ENCODE measurements at places on chromosomes 11 and 22.
A peak's percentile ranks its signal among the peaks of the same experiment; 100 is the strongest.

DNA sequence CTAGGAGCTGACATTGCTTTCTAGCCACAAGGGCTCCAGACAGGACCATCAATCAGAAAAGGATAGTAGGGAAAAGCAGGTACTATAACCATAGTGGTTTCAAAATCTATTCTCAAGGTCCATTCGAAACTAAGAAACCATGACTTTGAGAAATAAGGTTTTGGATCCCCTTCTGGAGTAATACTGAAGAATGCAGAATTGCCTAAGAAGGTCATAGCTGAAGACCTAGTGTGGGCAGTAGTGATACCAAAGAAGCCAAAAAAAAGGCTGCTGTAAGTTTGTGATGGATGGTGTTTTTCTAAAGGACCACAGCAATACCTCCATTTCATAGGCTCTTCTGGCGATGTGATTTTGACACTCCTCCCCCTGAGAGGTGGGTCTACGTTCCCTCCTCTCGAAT, 163.1 kb downstream of the MAML2 start:
- no peak for DNase-seq

DNA sequence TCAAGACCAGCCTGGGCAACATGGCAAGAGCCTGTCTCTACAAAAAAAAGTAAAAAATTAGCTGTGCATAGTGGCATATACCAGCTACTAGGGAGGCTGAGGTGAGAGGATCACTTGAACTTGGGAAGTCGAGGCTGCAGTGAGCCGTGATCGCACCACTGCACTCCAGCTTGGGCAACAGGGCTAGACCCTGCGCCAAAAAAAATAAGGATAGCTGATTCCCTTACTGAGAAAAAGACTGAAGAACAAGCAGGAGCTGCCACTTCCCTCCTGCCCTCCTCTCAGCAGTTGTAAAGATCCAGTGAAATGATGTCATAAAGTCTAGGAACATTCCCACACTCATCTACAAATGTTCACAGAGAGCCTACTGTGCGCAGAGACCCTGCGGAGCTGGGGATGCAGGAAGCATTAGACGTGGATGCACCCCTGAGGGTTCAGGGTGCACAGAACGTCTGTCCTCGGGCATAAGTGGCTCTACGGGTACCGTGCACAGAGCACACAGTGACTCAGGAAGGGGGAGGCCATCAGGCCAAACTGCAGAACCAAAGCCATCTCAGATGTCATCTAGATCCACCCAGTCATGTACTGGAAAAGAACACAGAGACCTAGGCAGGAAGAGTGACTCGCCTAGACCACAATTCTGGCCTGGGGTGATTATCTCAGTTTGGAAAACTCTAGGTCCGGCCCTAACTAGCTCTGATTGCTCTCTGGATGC, 11.7 kb downstream of the SEC14L2 start:
- DNase-seq = no peak

DNA sequence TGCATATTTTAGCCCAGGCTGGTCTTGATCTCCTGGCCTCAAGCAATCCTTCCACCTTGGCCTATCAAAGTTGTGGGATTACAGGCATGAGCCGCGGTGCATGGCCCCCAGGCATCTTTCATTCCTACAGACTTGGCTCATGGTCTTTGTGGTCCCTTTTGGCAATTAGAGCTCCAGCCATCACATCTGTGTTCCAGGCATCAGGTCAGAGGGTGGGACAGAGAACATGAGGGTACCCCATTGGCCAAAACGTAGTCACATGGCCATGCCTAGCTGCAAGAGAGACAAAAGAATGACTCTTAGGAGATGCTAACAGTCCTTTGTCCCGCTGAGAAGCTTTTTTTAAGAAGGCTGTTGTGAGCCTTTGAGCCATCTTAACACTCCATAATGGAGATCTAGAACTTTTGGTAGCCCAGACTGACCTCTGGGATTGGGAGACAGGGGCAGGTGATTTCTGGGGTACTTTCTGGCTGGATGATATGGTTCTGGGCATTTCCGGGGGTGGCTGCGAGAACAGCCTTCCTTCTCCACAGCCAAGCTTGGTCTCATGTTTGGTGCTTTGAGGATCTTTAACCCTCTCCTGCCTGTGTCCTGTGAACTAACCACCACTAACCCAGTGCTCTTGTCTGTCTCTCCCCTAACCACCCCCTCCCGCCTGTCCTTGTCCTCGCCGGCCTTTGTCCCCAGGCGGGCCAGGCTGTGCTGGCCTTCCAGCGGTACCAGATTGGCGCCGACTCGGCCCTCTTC, 18.4 kb upstream of the TAB1 start:
- no peak for DNase-seq

GRCh38 chr22:47052236-47053012, 290.0 kb downstream of the TBC1D22A start:
- DNase-seq = no peak

DNA sequence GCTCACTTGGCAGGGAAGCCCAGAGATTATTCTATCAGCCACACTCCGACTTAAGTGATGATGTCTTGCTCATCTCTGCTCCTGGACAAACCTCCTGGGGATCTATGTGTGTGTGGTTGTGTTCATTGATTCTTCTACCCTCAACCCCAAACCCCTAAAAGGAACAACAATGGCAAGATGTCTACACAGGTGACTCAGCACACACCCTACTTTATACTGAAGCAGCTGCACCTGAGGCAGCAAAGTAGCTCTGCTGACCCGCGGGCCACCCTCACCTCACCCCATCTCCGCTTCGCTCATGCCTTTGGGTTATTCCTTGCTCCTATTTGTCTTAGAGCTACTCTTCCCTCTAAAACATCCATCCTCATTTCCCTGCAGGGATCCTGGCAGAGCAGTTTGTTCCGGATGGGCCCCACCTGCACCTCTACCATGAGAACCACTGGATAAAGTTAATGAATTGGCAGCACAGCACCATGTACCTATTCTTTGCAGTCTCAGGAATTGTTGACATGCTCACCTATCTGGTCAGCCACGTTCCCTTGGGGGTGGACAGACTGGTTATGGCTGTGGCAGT, 38.7 kb downstream of the TMEM45B start:
- no peak for DNase-seq

DNA sequence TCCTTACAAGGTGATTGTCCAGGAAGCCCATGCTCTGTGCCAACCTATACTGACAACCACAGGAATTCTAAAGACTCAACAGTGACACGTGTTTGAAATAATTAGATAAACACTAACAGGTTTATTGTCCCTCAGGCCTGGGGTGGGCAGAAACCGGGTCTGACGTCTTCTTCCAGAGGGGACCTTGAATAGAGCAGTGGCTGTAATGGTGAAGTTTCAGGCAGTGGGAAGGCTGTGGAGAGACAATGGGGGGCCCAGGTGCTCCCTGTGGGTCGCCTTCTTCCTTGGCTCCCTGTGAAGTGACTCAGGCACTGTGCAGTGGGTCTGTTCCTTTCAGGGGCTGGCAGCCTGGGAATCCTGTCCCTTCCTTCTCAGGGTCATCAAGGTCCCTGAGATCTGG, 54.6 kb downstream of the OTOG start:
- peak; percentile 45 for DNase-seq

GRCh38 chr22:29679316-29679715, 40.5 kb upstream of the CABP7 start:
- DNase-seq = no peak

- no peak for DNase-seq
These were observed 18.5 kb upstream of the QSER1 start for GRCh38 chr11:32874132-32874531.

- DNase-seq = no peak
These were observed 13.6 kb downstream of the KCNJ5 start for GRCh38 chr11:128904656-128905344.

GRCh38 chr11:68889948-68890446, 13.6 kb downstream of the MRPL21 start:
- no peak for DNase-seq

Data from type B pancreatic cell (in vitro differentiated cells).